ENCODE measurements at places on chromosomes 3 and 15.

GRCh38 chr15:90582553-90582952 is 52.8 kb downstream of the CRTC3 start:
- no peak for DNase-seq

GRCh38 chr15:40899536-40900207 is 5.4 kb downstream of the VPS18 start:
- DNase-seq = no peak

DNA sequence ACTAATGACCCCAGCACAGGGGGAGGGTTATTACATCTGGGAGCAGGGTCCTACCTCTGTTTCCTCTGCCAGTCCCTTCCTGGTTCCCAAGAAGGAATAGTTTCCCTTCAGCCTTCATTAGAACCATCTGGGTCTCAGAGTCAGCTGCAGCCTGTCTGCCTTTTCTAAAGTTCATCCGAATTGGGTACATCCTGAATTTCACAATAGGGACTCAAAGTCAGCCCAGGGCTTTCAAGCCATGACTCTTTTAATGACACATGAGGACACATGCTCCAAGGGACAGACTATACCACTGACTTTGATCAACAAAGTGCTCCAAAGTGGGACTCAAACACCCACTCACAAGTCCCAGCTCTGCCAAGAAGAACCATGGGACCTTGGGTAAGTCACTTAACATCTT is 12.7 kb upstream of the CRABP1 start:
- no peak for DNase-seq

DNA sequence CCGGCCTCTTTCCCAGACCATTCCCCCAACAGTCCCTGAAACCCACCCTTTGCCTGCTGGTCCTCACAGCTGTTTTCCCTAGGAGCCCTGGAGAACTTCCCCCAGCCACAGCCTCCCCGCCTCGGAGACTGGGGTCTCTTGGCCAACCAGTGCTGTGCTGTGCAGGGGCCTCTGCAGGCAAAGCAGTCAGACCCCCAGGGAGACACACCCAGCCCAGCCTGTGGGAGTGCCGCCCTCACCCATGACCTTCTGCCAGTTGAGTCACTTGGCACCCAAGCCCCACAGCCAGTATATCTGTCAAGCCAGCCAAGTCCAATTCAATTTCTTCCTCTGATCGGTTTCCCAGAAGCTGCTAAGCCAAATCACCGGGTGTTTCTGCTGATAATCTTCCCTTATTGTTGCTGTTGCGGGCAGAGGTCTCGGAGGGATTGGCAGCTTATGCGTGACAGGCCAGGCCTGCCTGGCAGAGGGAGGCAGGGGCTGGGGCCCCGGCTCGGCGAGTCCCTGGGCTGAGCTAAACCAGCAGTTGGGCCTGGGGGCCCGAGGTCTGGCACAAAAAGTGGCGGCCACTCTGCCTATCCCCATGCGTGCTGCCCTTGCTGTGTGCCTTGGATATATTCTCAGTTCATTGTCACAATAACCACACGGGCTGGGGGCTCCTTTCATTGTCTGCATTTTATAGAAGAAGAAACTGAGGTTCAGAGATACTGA is 65.6 kb upstream of the SLC6A1 start:
- no peak for DNase-seq

- DNase-seq = no peak
Observed at GRCh38 chr3:124635169-124635539, 95.1 kb upstream of the UMPS start.

GRCh38 chr15:60696523-60696859 is 217.5 kb upstream of the ICE2 start:
- DNase-seq = no peak

- no peak for DNase-seq
Observed at GRCh38 chr3:186385856-186386602, 24.0 kb upstream of the DGKG start.

- no peak for DNase-seq
Observed at GRCh38 chr15:94145046-94145445, 86.3 kb upstream of the MCTP2 start.

Measured in choroid plexus epithelial cell (primary cell).